ENCODE measurements at places on chromosomes 16 and 17.

DNA sequence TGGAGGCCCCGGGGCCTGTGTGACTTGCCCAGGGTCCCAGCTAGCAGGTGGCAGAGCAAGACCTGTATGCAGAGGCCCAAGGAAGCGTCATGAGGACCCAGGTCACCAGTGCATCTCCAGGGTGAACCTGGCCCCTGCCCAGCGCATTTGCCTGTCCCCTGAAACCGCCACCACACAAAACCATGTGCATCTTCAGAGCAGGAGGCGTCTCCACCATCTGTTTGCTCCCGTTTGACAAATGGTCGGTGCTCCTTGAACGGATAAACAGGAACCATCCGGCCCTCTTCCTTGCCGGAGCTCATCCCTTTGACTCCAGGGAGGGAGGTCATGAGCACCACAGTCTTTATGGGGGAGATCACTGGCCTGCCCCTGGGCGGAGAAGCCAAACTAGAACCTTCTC is 62.5 kb downstream of the JPH3 start:
- no peak for DNase-seq

GRCh38 chr17:48144976-48145798 is 37.6 kb downstream of the SNX11 start:
- DNase-seq = no peak

- DNase-seq = peak; percentile 22
These were observed 107.6 kb downstream of the SPECC1 start for GRCh38 chr17:20116683-20117309.

DNA sequence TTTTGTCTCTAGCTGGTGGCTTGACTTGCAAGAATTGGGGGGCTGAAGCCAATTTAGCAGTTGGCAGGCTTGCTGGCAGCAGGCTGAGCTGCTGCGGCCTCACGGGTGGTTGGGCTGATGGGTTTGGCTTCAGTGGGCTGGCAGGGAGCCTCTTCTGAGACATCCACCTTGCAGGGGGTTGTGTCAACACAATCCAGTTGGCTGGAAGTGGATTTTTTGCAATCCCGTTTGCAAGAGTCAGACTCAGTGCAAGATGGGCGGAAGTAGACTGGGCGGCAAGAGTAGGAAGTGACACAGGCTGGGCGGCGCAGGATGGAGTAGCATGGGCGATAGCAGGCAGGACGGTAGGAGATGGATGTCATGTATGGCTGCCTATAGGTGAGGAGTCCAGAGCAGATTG is 1.5 kb downstream of the KRTAP16-1 start:
- DNase-seq = no peak

GRCh38 chr17:77128896-77129567 is 11.7 kb upstream of the SEC14L1 start:
- no peak for DNase-seq

GRCh38 chr16:71635632-71636031 is 9.6 kb downstream of the MARVELD3 start:
- DNase-seq = no peak

- DNase-seq = no peak
These were observed 147.2 kb downstream of the UTP18 start for GRCh38 chr17:51407576-51407975.

DNA sequence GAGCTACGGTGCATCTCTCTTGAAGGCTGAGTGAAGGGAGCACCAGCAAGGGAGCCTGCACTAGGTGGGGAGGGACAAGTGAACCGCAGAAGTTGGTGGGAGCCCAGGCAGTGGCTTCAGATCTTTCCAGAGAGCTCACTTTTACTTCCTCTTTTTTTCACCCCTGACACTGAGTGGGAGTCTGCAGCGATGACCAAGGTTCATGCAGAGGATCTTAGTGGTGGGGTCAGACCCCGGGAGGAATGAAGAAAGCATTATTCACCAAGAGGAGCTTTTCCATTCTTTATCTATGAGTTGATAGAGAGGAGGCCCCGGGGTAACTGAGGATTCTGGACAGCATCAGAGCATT is 3.0 kb upstream of the CCL2 start:
- DNase-seq = peak; percentile 57

GRCh38 chr17:3690094-3690715 is 5.8 kb downstream of the P2RX5 start:
- DNase-seq = no peak

GRCh38 chr17:48308581-48308980 is 121.4 kb downstream of the SKAP1 start:
- DNase-seq = no peak

DNA sequence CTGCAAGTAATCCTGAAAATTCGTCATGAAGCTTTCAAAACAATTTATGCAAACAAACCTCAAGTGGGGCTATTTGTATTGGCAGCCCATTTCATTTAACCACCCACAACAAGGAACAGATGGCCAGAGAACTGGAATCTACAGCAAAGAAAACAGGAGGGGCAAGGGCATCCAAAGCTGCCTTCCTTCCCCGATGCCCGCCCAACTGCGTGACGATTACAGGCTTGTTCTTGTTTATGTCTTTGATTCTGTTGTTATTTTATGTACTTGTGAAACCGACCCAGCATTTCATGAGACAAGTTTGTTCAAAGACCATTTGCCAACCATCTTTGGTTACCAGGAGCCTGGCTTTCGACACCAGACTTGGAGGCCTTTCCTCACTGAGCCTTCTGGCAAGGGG is 59.1 kb upstream of the IRX6 start:
- no peak for DNase-seq

GRCh38 chr17:8742274-8742673 is 2.4 kb downstream of the CCDC42 start:
- no peak for DNase-seq

- DNase-seq = peak; percentile 37
These were observed 70.9 kb downstream of the PLXDC1 start for GRCh38 chr17:39080421-39081078.

DNA sequence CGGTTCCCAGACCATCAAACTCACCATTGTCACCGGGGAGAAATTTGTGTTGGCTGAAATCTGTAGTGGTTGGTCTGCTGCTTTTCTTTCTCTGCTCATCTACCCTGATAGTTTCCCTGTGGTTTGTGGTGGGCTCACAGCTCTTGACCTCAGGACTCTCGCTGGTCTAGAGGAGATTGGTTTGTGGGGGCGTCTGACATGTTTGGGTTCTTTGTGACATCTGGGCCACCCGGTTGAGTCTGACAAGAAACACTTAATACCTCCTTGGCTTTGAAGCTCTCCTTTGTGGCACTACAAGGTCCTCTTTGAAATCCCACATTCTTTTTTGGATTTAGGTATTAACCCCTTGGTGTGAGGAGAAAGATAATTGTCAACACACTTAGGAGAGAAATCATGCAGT is 662.0 kb downstream of the WWOX start:
- no peak for DNase-seq

- no peak for DNase-seq
These were observed 2.4 kb downstream of the PRSS22 start for GRCh38 chr16:2855536-2855935.

- DNase-seq = no peak
These were observed 63.6 kb downstream of the CACNG5 start for GRCh38 chr17:66898536-66898935.

- DNase-seq = no peak
These were observed 276.5 kb upstream of the XYLT1 start for GRCh38 chr16:17747081-17747756.

GRCh38 chr17:62911114-62911513 is 54.9 kb upstream of the TANC2 start:
- no peak for DNase-seq

GRCh38 chr17:58391302-58391984 is 25.9 kb downstream of the RNF43 start:
- no peak for DNase-seq

DNA sequence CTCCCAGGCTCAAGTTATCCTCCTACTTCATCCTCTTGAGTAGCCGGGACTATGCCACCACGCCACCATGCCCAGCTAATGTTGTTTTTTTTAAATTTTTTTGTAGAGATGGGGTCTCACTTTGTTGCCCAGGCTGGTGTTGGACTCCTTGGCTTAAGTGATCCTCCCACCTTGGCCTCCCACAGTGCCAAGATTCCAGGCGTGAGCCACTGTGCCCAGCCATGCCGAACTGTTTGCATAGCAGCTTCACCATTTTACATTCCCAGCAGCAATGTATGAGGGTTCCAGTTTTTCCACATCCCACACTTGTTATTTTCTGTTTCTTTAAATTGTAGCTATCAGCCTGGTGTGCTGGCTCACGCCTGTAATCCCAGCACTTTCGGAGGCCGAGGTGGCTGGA is 2.2 kb upstream of the CTRB1 start:
- no peak for DNase-seq

GRCh38 chr16:78487471-78487870 is 388.0 kb downstream of the WWOX start:
- DNase-seq = no peak

- DNase-seq = no peak
These were observed 46.8 kb downstream of the PLXDC1 start for GRCh38 chr17:39104657-39105056.

DNA sequence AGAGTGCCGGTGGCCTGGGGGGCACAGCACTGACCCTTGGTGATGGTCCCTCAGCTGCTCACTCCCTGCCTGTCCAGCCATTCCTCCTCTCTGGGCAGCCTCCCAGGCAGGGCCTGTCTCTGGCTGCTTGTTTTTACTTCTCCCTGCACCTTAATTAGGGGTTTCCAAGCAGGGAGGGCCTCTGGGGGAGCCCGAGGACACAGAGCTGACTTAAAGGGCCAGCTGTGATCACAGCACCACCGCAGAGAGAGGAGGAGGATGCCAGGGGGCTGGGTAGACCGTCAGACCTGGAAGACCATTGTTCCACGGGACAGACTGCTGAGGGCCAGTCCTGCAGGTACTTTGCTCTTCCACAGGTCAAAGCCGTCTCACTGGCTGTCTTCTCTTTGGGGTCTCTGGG is 1.2 kb upstream of the DPH1 start:
- DNase-seq = no peak

DNA sequence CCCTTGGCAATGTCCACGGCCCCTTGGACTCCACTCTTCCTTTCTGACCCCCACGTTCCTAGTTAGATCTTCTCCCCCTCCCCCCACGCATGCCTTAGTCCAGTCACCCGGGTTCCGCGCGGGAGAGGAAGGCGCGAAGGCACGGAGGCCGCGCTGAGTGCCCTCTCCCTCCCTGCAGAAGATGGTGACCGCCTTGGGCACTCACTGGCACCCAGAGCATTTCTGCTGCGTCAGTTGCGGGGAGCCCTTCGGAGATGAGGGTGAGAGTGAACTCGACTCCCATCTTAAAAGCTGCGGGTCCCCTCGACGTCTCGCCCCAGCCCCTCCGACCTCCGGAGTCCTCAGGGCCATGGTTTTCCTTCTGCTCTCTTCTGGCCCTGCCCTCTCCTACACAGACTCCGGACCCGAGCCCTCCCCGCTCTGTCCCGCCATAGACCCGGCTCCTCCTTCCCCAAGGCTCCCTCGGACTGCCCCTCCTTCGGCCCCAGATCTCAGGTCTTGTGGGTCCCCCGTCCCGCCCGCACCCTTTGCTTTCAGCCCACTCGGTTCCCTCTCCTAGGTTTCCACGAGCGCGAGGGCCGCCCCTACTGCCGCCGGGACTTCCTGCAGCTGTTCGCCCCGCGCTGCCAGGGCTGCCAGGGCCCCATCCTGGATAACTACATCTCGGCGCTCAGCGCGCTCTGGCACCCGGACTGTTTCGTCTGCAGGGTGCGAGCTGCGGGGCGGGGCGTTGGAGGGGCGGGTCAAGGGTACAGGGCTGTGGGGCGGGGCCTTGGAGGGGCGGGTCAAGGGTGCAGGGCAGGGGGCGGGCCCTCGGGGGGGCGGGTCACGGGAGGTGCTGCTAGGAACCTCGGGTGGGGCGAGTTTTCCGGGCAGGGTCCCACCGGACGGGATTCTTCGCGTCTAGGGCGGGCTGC is 4.6 kb downstream of the TGFB1I1 start:
- no peak for DNase-seq

GRCh38 chr17:79573196-79573896 is 37.5 kb downstream of the RBFOX3 start:
- DNase-seq = no peak

- DNase-seq = no peak
These were observed 67.4 kb downstream of the CYB561 start for GRCh38 chr17:63378411-63379375.

- no peak for DNase-seq
These were observed 19.5 kb downstream of the CBX4 start for GRCh38 chr17:79819534-79820276.

DNA sequence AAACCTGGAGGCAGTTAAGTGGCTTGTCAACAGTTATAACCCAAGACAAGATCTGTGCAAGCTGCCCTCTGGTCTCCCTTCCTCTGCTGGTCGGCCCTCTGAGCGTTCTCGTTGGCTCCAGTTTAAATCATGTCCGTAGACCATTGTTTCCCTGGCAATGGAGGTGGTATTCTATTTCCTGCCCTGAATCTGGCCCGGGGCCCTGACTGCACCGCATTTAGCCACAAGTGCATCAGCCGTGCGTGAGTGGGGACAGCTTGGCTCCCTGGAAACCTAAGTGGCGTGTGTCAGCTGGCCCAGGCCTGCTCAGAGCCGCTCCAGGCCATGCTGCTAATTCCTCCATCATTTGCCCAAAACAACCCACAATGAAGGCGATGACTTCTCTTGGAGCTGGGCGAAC is 15.0 kb upstream of the MYLK3 start:
- DNase-seq = no peak

DNA sequence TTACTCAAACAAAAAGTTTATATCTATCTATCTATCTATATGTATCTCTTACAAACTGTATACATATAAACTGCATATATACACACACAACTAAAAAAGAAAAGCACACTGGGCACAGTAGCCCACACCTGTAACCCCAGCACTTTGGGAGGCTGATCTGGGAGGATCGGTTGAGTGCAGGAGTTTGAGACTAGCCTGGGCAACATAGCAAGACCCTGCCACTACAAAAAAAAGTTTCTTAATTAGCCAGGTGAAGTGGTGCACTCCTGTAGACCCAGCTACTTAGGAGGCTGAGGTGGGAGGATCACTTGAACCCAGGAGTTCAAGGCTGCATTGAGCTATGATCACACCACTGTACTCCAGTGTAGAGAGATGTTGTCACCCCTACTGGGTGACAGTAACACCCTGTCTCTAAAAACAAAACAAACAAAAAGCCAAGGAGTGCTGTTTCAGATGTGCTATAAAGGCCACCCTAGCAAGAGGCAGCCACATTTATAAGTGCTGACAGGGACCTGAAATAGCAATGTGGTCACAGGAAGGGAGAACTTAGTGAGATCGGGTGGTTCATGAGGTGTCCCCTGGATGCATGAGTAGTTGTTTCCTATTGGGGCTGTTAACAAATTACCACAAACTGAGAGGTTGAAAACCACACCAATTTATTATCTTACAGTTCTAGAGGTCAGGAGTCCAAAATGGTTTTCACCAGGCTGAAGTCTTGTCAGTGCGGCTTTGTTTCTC is 4.8 kb downstream of the CD2BP2 start:
- no peak for DNase-seq
